ENCODE measurements at places on chromosomes 7 and 10.

DNA sequence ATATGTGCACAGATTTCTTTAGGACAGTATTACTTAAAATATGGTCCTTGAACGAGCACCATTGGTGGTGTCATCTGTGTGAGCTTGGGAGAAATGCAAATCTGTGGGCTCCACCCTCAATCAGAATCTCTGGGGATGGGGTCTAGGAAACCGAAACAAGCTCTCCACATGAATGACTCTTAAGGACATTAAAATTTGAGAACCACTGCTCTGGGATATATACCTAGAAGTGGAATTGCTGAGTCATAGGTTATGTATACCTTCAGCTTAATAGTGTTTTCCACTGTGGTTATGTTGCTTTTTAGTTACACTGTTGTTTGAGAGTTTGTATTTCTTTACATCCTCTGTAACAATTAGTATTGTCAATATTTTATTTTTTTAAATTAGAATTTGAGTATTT lies 24.0 kb downstream of the ZNRF2 start:
- DNase-seq = no peak

DNA sequence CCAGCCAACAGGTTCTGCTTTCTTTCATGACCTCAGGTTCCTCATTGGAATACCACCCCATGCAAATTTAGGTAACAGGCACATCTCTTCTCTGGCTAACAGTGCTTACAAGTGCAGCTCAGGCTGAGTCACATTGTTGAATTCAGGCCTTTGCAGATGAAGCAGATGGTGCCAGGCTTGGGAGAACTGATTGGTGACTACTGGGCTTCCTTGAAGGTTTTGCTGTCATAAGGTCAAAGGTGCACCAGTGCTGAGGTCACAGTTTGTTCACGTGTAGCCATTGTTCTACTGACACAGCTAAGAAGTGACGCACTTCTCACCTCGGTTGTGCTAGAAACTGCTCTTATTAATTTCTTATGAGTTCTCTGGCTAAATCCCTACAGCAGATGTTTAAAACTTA lies 128.6 kb upstream of the BMPER start:
- no peak for DNase-seq

GRCh38 chr7:133625046-133625445 lies 372.2 kb downstream of the EXOC4 start:
- no peak for DNase-seq

DNA sequence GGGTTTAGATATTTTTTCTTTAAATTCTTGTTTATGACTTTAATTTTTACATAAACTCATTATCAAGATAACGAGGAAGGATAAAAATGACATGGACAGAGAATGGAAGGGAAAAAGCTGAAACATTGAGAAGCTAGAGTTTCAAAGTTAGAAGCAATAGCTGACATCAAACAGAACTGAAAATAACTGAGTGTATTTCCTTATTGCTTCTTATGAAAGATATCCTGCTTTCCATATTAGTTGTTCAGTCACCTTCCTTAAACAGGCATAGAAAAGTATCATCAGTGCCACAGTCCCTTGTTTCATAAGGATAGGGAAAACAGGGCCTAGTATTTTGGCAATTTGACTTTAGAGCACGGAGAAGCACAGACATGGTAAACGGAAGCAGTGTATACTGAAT lies 460.5 kb upstream of the GHITM start:
- DNase-seq = no peak

DNA sequence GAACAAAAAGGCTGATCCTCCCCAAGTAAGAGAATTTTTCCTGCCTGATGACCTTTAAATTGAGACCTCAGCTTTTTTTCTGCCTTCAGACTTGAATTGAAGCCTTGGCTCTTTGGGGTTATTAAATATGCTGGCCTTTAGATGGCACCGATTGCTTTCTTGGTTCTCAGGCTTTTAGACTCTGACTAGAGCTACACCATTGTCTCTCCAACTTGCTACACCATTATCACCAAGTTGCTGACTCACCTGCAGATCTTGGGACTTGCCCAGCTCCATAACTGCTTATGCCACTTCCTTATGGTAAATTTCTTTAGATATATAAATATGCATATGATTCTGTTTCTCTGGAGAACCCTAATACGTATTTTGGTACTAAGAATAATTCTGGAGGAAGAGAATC lies 3.1 kb upstream of the ABCA13 start:
- DNase-seq = no peak

DNA sequence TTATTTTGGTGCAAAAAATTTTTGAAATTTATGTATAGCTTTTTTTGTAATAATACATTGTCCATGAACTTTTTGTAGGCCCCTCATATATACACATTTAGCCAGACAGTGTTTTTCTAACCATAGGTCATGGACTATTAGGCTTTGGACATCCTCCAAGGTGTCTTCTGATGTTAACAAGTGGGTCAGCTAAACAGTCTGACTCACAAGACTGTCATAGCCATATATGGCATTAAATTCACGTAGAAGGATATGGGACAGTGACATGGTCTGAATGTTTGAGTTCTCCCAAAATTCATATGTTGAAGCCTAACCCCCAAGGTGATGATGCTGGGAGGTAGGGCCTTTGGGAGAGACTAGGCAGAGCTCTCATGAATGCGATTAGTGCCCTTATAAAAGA lies 14.0 kb upstream of the NUB1 start:
- DNase-seq = no peak

Measured in NCI-H1930 (cell line).